8988T (cell line): ENCODE measurements at places on chromosomes 5 and 9.

DNA sequence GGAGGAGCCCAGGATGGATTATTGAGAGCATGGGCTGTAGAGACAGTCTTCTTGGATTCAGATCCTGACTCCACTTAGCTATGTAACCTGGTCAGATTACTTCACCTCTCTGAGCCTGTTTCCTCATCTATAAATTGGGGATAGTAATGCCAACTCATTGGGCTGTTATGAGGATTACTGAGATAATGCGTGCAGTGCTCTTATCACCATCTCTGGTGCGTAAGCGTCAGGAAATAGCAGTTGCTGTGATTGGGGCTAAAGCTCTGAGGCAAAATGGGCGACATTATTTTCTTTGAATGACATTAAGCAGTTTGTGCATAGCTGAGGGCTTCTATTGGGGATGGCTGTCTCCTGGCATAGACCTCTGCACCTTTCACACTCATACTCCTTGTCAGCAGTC, 995 bp upstream of the MSMP start:
- DNase-seq = no peak

DNA sequence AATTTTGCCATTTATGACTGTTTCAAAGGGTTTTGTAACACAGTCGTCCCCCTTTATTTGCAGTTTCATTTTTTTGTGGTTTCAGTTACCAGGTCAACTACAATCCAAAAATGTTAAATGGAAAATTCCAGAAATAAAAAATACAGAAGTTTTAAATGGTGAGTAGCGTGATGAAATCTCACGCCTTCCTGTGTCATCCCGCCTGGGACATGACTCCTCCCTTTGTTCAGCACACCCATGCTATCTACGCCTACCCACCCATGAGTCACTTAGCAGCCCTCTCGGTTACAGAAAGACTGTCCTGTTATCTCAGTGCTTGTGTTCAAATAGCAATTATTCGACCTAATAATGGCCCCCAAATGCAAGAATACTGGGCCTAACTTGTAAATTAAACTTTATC, 765.3 kb upstream of the ADAMTS16 start:
- no peak for DNase-seq

DNA sequence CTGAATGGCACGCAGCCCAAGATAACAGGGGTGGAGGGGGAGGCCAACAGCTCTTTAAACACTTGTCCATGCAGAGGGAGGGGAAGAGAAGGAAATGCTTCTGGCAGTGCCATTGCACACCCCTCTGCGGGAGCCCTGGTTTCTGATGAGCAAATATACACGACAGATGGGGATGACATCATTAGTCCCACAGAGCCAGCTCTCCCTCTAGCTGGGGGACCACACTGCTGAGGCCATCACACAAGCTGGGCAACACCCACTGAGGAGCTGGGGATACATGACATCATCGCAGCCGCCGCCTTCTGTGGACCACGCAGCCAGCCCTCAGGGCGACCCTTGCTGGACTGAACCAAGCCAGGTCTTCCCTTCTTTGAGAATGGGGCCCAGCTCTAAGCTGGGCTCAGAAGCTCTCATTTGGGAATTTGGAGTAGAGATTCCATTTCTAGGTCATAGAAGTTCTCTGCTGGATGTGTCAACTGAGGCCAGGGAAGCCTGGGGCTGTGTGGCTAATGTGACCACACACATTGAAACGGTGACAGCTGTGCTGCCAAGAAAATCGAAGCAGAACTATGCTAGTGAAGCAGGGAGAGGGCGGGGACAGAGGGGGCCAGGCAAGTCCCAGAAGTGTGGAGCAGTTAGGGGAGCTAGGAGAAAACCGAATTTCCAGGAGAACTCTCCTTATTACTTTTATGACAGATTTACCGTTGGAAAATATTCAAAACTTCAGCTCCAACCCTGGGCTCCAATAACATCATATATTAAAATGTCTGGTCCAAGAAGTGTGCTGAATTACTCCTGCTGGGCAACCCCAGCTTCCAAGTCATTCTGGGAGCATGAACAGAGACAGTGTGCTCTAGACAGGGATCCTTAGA, 79.5 kb downstream of the PRRT1B start:
- DNase-seq = no peak

DNA sequence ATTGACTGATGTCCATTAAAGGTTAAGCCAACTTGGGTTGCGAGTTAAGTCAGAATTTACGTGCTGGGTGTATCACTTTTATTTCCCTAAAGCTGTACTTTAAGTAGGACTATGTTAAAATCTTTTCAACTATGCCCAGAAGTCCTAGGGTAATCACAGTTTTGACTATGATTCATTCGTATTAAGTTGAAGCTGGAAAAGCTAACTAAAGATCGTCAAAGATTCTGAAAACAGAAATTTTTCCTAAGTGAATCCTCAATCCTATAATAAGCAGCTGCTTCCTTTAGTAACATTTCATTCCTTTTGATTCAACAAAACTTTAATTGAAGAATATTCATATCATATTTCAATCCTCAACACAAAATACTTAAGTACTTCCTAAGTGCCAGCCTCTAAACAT, 460.4 kb downstream of the ACTL7B start:
- no peak for DNase-seq

DNA sequence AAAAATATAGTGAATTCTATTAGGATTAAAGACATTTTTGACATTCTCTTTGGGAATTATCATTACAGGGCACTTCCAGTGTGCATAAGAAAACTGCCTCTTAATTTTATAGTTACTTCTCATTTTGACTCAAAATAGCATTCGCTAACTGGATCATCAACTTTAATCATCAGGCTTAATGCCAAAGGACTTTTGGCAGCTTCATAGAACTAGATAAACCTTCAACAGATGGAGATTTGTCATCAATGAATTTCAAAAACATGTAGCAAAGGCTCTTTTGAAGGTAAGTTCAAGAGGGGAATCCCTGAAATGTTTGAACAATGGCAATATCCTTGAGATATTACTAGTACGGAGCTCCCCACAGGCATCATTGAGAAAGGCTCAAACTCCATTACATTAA, 447.2 kb downstream of the PDE4D start:
- no peak for DNase-seq

- no peak for DNase-seq
These were observed 51.1 kb downstream of the P4HA2 start for GRCh38 chr5:132176521-132176945.
